NCI-H1930 (cell line): ENCODE measurements at places on chromosomes 3 and 15.

GRCh38 chr3:52019352-52020080, 23.8 kb upstream of the RPL29 start:
- DNase-seq = no peak

GRCh38 chr3:18288243-18288642, 136.9 kb downstream of the SATB1 start:
- no peak for DNase-seq

- no peak for DNase-seq
These were observed 104.3 kb upstream of the CHMP2B start for GRCh38 chr3:87122766-87123165.

- DNase-seq = no peak
These were observed 39.8 kb downstream of the FOXB1 start for GRCh38 chr15:60043744-60044435.

- no peak for DNase-seq
These were observed 514.4 kb upstream of the ARRDC4 start for GRCh38 chr15:97446138-97446537.

DNA sequence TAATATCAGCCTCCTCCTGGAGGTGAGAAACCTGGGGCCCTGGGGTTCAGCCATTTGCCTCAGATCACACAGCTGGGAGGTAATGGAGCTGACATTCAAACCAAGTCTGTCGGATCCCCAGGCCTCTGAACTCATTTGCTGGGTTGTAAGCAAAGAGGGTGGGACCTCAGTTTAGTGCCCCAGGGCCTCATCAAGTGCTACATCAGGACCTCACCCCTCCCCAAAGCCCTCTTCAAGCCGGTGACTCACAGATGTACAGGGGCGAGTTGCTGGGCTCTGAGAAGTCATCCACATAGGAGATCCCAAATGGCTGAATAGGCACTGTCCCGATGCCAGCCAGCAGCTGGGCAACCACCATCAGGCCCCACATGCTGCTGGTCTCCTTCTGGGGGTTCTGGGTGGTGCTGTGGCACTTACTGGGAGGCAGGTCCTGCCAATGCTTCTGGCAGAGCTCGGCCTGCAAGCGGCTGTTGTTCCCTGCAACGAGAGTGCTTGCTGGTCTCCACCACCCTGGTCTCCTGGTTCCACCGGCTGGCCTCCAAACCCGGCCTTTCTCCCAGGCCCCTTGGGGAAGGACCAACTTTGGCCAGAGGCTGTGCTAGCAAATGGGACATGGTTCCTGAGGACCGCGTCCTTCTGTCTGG, 59.2 kb upstream of the RAB6B start:
- no peak for DNase-seq

DNA sequence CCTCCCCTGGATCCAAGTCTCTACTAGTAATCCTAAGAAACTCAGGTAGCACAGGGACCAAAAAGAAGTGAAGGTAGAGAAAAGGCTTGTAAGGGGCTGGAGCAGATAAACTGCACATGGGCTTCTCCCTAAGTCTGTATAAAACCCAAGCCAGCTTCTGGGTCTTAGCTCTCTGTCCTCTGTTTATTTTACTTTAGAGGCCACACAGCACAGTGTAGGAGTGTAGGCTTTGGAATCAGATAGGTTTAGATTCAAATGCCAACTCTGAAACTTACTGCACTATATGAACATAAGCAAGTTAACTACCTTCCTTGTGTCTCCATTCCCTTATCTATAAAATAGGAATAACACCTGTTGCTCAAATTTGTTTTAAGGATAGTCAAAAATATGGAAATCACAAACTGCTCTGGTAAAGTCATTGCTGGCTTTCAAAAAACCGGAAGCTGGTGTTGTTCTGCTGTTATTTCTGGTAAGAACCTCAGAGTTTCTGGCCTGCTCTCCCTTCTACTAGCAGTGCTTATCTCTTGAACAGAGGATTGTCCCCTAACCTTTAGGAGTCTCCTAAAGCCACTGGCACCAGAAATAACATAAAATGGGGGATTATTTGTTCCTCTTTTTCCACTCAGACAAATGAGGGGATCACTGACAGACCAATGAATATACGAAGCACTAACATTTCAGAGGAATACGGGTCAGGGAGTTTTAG, 33.8 kb downstream of the PIK3R4 start:
- no peak for DNase-seq

GRCh38 chr15:63040509-63040908, 2.0 kb upstream of the TPM1 start:
- DNase-seq = no peak

DNA sequence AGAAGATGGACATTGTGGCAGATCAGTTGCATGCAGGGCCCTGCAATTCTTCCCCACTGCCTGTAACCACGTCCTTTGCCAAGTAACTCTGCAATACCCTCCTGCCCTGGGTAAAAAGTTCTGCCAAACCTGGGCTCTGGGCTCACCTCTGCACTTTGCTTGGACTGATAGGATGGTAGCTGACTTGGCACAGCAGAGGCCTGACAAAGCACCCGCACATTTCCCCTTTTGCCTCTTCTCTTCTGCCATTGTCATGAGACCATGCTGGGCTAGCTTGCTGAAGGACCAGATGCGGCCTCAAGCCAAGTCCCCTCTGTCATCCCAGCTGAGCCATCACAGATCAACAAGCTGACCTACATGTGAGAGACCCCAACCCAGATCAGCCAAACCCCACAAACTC, 122.4 kb downstream of the SMAD6 start:
- DNase-seq = no peak

- DNase-seq = no peak
These were observed 12.1 kb downstream of the RFTN1 start for GRCh38 chr3:16501376-16501775.

- DNase-seq = no peak
These were observed 105.8 kb upstream of the ARL6 start for GRCh38 chr3:97658668-97659285.

- no peak for DNase-seq
These were observed 92.1 kb downstream of the SLC49A4 start for GRCh38 chr3:122886946-122887345.

DNA sequence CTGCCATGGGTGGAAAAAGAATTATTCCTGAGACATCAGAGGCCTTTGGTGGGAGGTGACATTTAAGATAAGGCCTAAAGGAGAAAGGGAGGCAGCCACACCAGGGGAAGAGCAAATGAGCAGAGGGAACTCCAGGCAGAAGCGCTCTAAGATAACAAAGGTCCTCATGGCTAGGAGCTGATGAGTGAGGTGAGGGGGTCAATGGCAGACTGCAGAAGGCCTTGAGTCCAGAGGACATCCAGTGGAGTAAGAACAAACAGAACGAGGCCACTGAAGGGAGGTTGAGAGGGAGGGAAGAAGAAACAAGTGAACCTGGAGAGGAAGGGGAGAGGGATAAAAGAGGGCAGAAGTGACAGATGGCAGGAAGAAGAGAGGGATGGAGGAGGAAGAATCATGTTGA, 97.3 kb downstream of the CTNNB1 start:
- no peak for DNase-seq

DNA sequence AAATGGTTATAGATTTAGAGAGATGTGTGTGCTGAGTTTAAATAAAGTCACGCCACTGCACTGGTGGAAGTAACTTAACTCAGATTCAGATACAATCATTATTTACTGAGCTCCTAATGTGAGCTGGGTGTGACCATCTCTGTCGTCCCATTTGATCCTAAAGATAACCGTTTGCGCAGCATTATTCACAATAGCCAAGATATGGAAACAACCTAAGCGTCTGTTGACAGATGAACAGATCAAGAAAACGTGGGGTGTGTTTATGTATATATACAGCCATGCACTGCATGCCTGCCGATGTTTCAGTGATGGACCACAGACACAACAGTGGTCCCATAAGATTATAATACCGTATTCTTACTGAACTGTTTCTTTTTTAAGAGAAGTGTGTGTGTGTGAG, 71.2 kb downstream of the TAMM41 start:
- DNase-seq = no peak

- no peak for DNase-seq
These were observed 7.9 kb upstream of the ANPEP start for GRCh38 chr15:89822611-89822950.

DNA sequence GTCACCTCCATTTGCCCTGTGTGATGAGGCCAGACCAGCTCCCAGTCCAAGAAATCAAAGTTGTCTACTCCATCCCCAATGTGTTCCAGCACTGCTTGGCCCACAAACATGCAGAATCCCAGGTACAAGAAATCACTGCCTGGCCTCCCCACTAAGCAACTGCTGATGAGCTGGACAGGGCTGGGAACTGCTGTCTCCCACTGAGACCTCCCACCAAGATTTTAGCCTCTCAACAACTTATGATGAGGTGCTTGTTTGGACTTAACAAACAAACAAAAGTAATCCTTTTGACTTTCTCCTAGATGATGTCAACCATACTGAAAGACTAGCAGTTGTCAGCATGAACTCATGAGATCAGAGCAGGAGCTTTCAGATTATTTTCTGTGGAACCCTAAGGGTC, 260.1 kb upstream of the UBE2E2 start:
- DNase-seq = no peak

- no peak for DNase-seq
These were observed 28.0 kb upstream of the PTX3 start for GRCh38 chr3:157408499-157409149.

GRCh38 chr3:40143283-40144090, 166.0 kb upstream of the EIF1B start:
- no peak for DNase-seq

DNA sequence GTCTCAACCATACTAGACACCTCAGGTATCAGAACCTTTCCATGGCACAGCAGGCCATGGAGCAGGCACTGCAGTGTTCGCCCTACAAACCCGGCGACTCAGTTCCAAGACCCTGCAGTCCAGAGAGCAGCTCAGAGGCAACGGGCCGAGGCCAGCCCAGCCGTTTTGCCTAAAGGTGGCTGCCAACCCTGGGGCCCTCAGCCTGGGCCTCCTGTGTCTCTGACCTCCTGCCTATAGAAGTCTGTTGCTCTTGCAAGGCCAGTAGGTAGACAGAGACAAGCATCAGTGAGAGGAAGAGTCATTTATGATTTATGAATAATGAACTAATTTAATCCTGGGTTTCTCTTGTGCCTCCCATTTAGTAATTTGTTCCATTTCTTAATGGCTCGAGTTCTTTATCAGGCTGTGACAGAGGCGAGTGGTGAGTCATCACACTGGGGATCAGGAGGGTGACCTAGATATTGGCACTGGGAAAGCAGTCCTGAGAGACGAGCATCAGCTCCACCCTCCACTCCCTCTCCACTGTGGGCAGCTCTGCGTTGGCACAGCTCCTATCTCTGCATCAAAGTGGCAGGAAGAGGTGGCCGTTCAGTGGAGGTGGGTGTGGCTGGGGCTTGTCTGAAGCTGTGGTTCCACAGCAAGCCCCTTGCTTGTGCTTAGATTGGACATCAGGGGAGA, 79.8 kb downstream of the ABHD5 start:
- DNase-seq = no peak

DNA sequence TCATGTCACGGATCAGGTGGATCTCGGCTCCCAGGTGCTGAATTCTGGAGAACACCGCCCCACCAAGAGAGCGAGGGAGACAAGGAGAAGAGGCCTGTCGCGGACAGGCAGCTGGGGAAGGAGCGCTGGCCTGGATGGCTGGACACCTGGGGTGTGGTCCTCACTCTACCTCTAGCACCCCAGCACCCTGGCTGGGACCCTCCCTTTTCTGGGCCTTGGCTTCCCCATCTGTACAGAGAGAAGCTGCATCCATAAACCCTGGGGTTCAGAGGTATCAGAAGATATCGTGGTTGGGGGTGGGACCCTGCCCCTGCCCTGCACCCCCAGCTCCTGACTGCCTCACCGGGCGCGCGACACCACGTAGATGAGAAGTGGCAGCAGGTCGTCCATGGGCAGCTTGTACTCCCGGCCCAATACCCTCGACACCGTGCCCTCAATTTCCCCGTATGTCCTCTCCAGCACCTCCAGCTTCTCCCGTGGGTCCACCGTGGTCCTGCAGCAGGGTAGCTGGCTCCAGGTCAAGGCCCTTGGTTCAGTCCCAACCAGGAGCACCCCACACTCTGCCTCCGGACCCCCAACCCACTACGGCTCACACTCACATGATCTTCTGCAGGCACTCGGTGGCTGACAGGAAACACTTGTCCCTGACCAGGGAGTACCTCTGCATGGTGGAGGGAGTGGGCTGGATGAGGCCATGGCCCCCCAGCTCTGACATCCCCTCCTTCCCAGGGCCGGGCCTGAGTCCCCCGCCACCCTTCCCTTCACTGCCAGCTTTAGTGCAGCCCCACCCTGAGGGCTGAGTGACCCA, 21.7 kb downstream of the ALS2CL start:
- no peak for DNase-seq

DNA sequence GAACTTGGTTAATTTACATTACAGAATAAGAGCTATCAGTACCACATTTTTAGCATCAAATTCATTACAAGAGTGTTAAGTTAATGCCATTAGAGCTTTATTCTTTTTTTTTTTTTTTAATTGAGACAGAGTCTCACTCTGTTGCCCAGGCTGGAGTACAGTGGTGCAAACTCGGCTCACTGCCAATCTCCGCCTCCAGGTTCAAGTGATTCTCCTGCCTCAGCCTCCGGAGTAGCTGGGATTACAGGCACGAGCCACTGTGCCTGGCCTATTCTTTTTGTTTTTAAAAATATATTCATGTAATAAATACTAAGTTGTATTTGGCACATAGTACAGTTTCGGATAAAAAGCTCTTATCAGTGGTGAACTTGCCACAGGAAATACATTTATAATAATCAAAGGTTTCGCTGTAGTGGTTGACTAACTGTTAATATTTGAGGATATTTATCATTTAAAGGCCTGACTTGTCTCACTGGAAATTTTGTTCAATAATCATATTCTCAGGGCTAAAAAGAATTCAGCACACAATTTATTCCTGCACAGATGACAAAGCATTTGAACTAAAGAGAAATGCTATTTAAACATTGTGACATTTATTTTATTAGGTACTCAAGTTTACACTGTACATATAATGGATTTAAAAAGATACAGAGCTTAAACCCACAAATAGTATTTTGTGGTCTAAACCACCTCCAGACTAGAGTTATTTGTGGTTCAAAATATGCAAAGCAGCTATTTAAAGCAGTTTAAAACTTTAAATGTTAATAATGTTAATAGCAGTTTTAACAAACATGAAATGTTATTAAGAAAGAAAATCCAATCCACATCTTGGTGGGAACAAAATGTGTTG, 6.1 kb upstream of the LEKR1 start:
- no peak for DNase-seq

DNA sequence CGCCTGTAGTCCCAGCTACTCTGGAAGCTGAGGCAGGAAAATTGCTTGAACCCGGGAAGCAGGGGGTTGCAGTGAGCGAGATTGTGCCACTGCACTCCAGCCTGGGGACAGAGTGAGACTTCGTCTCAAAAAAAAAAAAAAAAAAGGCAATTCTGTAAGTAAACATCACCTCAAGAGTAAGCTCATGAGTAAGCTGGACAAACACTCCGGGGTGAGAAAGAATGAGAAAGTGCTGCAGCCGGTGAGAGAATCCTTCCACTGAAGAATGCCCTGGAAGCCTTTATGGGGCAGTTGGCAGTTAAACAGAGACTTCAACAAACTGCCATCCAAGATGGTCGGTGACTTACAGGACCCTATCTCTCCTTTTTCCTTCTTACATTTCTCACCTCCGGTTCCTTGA, 47.5 kb downstream of the FEZF2 start:
- no peak for DNase-seq

- DNase-seq = no peak
These were observed 51.9 kb upstream of the FLNB start for GRCh38 chr3:57956119-57956832.

GRCh38 chr3:116198087-116198486, 247.2 kb downstream of the LSAMP start:
- DNase-seq = no peak
